ENCODE measurements at places on chromosomes 16 and 17. TPM values are rescaled to one million over a fixed set of nuclear protein-coding genes. Genes with fewer than 3 reads are reported as not detected.

DNA sequence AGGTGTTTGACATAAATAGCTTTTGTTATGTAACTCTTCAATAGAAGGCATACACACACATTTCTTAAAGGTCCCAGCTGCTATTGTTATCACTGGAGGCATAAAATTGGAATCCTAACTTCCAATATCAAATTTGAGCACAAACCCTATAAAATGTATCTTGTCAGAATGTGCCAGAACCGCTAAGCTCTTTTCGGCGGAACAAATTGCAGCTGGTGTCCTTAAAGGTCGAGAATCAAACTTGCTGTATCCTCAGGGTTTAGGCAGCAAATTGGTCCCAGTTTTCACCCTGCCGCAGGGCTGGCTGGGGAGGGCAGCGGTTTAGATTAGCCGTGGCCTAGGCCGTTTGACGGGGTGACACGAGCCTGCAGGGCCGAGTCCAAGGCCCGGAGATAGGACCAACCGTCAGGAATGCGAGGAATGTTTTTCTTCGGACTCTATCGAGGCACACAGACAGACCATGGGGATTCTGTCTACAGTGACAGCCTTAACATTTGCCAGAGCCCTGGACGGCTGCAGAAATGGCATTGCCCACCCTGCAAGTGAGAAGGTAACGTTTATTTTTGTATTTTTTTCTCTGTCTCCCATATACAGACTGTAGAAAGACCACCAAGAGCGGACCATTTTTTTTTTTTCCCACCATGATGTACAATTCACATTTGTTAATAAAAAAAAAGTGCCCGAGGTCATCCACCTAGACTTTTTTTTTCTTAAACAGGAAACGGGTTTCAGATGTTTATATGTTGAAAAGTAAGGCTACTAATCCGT lies 297.1 kb downstream of the IRF8 start:
- no peak for DNase-seq

DNA sequence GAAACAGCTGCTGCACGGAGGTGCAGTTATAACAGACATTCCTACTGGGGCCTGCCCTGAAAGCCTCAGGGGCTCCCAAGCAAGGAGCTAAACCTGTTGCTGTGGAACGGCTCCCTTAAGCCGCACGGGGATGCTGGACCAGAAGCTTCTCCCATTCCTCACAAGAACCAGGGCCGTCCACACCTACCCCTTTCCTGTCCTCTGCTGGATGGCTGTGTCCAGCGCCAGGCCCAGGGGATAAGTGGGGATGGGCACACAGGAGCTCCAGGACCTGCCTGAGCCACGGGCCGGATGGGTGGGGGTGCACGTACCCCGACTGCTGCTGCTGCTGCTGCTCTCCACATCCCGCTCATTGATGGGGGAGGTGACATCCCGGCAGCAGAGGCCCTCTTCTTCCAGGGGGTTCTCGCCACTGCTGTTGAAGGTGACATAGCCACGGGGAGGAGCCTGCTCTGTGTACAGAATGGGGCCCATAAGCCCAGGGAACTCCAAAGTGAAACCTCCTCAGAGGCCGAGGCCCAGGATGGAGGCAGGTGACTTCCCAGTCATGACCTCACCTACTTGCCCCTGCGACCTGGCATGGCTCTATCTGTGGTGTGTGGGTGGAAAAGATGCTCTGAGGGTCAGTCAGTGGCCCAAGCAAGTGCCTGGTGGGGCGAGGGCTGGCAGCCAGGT lies 8.6 kb downstream of the NUDT16L1 start:
- no peak for DNase-seq

Gene GFAP
- not detected for total RNA-seq

Gene KRTAP9-4
- total RNA-seq: not detected

DNA sequence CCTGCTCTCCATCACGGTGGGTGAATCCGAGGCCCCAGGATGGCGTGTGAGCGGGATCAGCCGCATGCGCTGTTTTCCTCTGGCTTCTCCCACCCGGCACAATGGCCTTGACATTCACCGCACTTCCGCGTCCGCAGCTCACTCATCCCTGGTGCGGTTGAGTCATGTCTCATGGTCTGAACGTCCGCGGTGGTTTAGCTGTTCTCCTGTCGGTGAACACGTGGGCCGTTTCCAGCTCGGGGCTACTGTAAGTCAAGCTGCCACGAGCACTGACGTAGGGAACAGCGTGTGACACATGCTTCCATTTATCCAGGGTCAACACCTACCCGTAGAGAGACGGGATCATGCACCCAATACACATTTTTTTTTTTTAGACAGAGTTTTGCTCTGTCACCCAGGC lies 15.3 kb upstream of the CACNA1H start:
- DNase-seq: no peak
